ENCODE measurements at places on chromosomes 7 and 10. TPM values are rescaled to one million over a fixed set of nuclear protein-coding genes. Genes with fewer than 3 reads are reported as not detected.

DNA sequence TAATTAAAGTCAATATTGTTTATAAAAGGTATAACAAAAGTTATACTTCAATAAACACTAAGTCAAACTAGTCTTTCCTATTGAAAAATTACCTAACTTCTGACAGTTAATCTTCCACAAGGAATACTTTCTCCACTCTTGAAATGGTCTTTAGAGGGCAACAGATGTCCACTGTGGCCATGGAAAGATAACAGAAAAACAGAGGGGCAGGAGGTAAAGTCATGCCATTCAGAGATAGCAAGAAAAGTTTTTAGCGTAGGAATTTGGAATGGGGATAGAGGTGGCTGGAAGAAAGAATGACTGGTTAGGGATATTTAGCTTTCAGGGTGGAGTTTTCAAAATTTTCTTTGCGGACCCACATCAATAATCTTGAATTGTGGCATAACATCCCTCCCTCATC lies 34.7 kb downstream of the HYCC1 start:
- H3K27ac ChIP-seq = no peak overlapping the region
- H3K4me1 ChIP-seq = no peaks in the 10 kb centered on the region
- no peak overlapping the region for H3K4me3 ChIP-seq
- H3K27me3 ChIP-seq = no peaks in the 10 kb centered on the region
- no peak for DNase-seq
- H3K36me3 ChIP-seq = peaks cover 39% of the 10 kb centered on the region

DNA sequence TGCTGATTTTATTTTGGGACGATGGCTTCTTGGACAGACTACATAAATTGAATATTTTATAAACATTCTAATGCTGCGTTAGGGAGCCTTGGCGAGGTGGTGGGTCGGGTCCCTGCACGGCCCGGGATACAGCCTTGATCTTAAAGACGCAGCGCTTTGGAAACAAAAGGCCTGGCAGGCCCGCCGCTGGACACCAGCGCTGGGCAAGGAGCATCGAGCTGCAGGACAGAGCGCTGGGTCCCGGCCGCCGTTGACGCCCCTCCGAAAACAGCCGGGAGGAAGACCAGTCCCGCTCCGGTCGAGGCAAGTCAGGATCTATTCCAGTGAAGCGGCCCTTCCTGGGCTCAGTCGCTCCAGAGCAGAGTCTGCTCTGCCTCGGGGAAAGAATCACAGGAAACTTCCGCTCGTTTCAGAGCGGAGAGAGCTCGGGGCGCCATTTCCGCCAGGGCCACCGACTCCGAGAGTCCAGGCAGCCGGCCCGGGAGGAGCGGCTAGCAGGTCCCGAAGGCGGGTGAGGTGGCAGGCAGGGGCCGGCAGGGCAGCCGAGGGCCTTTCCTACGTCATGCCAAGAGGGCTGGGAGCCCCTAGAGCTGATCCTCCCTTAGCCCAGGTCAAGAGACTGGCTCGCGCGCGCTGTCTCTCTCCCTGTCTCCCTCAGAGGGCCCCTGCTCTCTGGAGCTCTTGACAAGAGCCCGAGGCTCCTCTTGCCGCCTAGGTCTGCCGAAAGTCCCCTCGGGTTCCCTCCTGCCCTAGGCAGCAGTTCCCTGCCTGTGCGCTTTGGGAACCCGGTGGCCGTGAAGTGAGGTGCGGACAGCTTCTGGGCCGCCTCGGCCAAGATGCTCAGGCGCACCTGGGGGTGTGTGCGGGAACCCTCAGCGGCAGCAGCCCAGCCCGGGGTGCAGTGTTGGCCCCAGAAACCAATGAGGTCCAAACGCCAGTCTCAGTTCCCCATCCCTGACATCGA lies 1.4 kb upstream of the DRGX start:
- H3K4me3 ChIP-seq = no peak overlapping the region
- peaks cover 100% of the 10 kb centered on the region for H3K27me3 ChIP-seq
- no peak overlapping the region for H3K27ac ChIP-seq
- peaks cover 34% of the 10 kb centered on the region for H3K4me1 ChIP-seq
- DNase-seq = no peak
- H3K36me3 ChIP-seq = no peaks in the 10 kb centered on the region

The TUBB8 gene
- not detected for total RNA-seq

The HTR5A gene
- total RNA-seq = not detected

The CYP2E1 gene
- 1.1 TPM for total RNA-seq

All from heart left ventricle (tissue), 16 donors.